ENCODE measurements at places on chromosomes 7 and 10.
A peak's percentile ranks its signal among the peaks of the same experiment; 100 is the strongest.

DNA sequence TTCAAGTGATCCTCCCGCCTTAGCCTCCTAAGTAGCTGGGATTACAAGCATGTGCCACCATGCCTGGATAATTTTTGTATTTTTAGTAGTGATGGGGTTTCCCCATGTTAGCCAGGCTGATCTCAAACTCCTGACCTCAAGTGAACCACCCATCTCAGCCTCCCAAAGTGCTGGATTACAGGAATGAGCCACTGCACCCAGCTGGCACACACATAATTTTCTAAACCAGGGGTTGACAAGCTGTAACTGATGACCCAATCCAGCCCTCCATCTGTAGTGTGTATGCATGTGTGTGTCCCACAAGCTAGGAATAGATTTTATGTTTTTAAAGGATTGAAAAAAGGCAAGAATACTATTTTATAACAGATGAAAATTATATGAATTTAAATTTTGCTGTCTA is 125.9 kb upstream of the INSYN2A start:
- no peak for DNase-seq

DNA sequence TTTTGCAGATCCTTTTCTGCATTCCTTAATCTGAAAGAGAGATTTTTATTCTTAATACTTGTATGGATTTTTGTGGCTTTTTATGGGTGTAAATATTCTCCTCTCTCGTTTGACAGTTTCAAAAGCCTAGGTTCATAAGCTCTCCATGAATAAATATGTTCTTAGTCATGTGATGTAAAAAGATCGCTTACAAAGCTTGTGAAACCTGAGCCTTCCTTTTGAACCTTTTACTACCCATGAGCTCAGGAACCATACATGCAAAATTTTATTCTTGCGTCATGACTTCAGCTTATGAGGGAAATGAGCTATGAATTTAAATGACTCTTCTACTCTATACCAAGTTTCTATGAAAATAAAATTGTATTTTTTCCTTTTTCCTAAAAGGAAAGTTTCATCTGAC is 98.7 kb downstream of the POLL start:
- no peak for DNase-seq

DNA sequence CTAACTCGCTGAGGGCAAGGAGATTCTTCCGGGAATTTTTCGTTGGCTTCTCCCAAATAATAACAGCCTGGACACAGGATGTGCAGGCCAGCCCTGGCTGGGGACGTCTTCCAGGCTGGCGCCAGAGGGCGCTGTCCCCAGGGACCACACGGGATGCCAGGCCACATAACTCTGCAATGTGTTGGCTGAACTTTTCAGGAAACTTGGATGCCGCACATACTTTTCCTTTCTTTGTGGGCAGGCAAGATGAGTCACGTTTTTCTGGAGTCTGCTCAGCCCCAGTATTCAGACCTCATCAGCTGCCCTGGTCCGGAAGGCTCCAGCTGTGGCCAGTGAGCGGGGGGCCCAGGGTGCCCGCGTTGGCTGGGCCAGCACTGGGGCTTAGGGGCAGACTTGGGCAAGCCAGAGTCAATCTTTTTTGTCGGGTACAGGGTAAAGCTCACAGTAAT is 122.7 kb downstream of the PRKAG2 start:
- DNase-seq: no peak

GRCh38 chr10:38127812-38128211 is 33.7 kb downstream of the ZNF37A start:
- DNase-seq: no peak

DNA sequence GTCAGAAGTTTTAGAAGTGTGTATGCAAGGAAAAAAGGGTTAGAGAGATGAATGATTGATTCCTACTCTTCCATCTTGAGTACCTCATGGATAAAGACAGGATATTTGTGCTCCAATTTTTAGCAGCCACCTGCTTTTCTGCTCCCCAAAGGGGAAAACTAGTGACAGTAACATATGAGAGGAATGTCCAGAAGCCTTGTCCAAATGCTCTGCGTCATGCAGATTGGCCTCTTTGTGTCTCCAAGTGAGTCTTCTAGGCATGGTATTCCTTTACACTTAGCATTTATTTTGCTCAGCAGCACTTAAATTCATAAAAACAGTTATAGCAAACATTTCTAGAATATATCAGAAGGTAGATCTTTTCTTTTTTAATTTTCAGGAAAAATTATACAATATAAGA is 306.8 kb downstream of the CNTNAP2 start:
- DNase-seq: no peak

GRCh38 chr10:75293446-75293820 is 57.7 kb upstream of the COMTD1 start:
- no peak for DNase-seq

- no peak for DNase-seq
These were observed 798 bp upstream of the MACROH2A2 start for GRCh38 chr10:70051848-70052247.

- DNase-seq: no peak
These were observed 62.9 kb downstream of the PRKAG2 start for GRCh38 chr7:151813997-151814396.

DNA sequence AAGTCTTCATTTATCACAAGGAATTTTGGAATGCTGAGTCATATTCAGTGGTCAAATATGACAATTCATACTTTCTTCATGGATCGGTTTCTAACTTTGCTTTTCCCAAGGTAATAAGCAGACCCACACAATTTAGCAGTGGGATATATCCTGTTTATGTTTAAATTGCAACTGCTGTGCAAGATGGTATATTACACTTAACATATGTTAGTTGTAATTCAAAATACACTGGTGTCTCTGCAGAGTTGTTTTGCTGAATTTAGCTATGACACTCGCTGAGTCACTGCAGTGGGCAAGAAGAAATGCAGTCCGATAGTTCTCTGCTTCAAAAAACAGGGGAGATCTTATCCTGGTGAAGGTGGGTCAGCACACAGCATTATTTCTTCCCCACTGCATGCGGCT is 194.8 kb upstream of the PTN start:
- no peak for DNase-seq

GRCh38 chr7:43781726-43782607 is 23.5 kb downstream of the BLVRA start:
- no peak for DNase-seq

DNA sequence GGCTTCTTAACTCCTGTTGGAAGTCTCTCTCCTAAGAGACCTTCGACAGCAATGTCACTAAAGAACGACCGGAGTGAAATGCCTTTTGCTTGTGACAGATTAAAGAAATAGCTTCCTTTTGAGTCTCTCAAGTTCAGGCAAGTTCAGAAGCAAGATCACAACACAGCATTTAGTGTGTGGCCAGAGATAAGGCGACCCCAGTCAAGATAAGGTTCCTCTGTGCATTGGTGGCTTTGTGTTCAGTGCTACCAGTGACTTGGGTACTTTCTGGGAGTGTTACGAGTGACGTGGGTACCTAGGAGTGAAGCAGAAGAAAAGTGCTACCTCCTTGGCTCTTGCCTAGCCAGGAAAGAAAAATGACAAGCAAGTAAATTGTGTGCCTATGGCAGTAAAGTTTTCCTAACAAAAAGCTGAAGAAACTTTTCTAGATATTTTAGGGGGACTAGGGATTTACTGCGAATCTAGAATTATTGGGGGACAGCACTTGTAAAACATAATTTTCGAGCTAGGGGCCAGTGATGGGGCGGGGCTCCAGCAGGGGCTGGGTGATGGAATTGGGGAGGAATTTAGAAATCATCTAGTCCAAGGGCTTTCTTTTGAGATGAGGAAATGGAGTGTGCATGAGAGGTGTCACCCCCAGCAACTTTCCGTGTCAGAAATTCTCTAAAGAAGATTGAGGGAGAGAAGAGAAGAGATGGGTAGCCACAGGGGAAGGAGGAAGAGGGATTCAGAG is 191.9 kb upstream of the LYZL2 start:
- no peak for DNase-seq

DNA sequence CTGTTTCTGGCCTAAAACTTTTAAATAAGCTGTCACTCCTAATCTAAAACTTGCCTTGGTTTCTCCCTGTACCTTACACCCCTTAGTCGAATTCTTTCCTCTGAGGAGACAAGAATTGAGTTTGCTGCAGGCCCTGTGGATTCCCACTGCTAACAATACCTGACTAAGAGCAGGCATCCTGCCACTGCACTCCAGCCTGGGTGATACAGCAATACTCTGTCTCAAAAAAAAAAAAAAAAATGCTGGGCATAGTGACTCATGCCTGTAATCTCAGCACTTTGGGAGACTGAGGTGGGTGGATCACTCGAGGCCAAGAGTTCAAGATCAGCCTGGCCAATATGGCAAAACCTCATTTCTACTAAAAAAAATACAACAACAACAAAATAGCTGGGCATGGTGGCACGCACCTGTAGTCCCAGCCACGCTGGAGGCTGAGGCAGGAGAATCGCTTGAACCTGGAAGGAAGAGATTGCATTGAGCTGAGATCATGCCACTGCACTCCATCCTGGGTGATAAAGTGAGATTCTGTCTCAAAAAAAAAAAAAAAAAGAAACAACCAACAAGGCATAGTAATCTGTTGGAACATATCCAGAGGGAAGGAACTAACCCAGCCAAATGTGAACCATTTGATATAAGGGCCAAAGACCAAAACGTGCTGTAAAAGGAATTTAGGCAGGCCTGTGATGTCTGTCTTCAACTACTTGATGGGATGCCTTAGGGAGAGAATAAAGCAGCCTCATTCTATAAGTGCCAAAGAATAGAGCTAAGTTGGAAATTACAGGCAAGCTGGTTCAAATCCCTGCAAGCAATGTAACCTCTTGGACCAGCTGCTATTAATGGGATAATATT is 732.7 kb upstream of the AUTS2 start:
- no peak for DNase-seq

- no peak for DNase-seq
These were observed 740 bp downstream of the GALNT11 start for GRCh38 chr7:152025937-152026890.

- DNase-seq: no peak
These were observed 11.1 kb downstream of the ERVW-1 start for GRCh38 chr7:92466682-92467081.

DNA sequence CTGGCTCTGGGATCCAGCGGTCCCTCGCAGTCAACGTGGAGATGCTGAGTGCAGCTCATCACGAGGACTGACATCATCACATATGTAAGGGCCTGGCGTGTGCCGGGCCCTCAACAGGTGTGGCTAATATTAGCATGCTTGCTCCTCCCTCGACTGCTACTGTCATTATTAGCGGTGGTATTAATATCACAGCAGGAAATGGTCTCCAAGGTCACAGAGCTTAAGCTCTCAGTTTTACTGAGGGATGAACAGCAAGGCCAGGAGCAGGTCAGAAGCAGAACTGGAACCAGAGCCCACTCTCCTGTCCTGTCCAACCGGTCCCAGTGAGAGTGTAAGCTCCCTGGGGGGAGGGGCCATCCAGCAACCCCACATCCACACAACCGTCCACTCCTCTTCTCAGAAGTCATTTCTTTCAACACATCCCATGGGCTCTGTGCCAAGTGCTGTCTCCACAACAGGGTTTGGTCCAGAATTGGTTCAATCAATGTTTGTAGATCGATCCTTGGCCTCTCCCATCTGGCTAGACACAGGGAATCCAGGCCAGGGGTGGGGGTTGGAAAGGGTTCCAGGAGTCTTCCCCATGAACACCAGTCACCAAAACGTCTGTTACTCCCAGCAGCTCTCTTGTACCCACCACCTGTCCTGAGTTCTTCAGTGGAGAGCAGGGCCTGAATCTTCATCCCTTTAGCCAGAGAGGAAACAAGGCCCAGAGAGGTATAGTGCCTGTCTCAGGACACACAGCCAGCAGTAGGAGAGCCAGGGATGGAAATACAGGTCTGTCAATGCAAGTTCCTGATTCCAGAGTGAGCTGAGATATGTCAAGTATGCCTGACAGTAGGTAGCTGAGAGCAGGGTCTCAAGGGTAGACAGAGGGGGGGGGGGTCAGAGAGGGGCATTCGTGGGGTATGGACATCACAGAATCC is 45.3 kb upstream of the ZMIZ1 start:
- DNase-seq: no peak

- DNase-seq: no peak
These were observed 3.1 kb upstream of the ABCC2 start for GRCh38 chr10:99779335-99779734.

DNA sequence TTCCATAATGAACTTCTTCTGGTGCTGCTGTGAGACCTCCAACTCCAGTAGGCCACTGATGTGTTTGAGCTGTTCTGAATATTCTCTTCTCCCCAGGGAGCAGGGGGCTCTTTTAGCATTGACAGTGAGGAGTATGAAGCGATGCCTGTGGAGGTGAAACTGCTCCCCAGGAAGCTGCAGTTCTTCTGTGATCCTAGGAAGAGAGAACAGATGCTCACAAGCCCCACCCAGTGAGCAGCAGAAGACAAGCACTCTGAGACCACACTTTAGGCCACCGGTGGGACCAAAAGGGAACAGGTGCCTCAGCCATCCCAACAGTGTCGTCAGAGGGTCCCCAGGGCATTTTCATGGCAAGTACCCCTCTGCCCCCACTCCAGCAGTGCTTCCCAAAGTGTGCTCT is 49.3 kb downstream of the DENND11 start:
- DNase-seq: no peak

DNA sequence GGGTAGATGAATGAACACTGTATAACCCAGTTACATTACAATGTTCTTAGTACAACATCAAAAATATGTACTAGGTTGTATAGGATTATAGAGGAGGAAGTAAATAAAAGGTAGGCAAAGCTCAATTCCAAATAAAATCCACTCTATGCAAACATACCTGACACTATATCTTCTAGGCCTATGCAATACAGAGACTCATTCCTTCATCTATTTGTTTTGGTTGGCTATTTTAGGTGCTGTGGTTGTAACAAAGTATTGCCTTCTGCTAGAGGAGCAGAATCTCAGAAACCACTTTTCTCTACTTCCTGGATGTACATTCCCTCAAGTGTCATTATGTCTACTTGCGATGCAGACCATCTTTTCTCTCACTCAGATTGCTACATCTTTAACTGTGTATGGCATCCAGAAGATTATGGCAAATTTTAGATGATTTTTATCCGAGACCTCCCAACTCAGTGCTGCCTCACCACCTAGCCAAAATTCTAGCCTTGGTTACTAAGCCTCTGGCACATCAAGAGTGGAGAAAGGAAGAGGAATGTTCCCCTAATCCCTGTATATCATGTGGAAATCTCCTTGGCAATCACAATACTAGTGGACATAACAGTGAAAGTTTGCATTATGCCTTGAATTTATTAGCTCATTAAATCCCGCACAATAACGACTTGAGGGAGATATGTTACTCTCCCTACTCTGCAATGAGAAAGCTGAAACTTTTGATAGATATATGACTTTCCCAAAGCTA is 5.5 kb upstream of the TFPI2 start:
- no peak for DNase-seq

DNA sequence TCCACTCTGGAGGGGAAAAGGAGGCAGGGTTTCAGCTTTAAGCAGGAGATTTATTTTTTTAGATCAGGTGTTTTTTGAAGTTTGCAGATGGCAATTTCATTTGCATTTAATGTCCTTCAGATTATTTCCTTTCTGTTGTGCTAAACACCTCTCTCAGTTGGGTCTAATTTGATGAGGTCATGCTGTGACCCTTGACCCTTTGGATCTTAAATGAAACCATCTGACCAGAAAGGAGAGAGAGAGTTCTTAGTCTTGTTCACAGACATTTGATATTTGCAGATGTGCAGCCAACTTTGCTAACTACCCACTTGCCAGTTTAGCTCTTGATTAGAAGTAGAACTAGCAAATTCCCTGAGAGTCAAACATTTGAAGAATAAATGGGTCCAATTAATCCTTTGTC is 101.5 kb upstream of the RAB11FIP2 start:
- DNase-seq: no peak

GRCh38 chr7:140673063-140673773 is 473 bp downstream of the ADCK2 start:
- DNase-seq: peak; percentile 23

All from stimulated activated CD8-positive, alpha-beta memory T cell treated with anti-CD3 and anti-CD28 coated beads, Interleukin-7, amount 100 ng/mL, for 1 hour (primary cell).